GM19239 (cell line): ENCODE measurements at places on chromosomes 6 and 20.

DNA sequence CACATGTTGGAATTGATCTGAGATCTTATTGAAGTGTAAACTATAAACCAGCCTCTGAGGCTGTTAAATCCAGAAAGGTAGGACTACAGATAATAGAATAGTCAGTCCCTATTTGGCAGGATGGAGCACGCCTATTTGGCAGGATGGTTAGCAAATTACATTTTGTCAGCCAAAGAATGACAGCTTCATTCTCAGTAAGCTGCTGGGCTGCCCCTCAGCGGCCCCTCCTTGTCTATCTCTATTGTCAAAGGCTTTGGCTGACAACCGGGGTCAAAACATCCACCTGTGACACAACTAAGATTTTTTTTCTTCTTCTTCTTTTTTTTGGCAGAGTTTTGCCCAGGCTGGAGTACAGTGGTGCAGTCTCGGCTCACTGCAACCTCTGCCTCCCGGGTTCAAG, 123.4 kb upstream of the ECI2 start:
- no peak for DNase-seq

GRCh38 chr6:67888546-67888885, 746.6 kb upstream of the ADGRB3 start:
- no peak for DNase-seq

DNA sequence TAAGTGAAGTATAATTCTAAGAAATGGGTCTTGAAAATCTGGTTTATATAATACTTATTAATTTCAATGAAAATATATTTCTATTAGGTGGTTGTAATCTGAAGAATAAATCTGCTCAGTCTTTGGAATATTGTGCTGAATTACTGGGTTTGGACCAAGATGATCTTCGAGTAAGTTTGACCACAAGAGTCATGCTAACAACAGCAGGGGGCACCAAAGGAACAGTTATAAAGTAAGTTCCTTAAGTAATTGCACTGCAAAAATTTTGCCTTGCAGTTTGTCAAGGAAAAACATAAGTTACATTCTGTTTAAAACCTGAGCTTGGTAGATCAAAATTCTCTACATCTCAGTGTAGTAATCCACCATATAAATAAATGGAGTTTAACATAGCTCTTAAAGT, 106.0 kb downstream of the MYO6 start:
- DNase-seq = no peak

DNA sequence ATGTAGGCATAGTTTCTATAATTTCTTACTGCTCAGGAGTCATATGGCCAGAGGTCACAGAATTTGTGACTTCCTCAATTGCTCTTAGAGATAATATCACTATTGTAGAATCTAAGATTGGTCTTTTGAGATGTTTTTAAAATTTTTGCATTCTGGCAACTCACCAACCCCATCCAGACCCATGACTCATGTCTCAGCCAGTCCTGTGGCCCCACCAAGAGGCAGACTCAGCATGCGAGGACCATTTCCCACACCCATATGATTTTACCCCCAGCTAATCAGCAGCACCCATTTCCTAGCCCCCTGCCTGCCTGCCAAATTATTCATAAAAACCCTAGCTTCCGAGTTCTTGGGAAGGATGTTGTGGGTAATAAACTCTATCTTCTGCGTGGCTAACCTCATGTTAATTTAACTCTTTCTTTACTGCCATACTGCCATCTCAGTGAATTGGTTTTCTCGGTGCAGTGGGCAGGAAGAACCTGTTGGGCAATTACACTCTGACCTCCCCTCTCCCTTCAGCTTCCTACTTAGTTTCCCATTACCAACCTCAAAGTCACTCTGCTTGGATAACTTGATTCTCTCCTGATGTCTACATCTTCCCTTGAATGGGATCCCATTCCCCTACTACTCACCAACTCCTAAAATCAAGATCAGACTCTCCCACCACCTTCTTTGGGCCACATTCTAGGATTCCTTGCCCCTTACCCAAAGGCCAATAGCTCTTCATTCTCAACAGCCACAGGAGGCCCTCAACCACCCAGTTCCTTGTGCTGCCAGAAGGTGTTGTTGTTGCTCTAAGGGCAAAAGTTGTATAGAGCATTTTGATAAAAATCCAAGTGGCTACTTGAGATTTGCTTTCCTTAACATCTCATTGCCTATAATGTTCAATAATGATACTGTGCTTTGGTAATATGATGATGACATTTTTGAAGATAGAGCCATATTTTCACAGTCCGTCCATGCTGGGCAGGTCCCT, 16.2 kb upstream of the IYD start:
- DNase-seq = no peak

DNA sequence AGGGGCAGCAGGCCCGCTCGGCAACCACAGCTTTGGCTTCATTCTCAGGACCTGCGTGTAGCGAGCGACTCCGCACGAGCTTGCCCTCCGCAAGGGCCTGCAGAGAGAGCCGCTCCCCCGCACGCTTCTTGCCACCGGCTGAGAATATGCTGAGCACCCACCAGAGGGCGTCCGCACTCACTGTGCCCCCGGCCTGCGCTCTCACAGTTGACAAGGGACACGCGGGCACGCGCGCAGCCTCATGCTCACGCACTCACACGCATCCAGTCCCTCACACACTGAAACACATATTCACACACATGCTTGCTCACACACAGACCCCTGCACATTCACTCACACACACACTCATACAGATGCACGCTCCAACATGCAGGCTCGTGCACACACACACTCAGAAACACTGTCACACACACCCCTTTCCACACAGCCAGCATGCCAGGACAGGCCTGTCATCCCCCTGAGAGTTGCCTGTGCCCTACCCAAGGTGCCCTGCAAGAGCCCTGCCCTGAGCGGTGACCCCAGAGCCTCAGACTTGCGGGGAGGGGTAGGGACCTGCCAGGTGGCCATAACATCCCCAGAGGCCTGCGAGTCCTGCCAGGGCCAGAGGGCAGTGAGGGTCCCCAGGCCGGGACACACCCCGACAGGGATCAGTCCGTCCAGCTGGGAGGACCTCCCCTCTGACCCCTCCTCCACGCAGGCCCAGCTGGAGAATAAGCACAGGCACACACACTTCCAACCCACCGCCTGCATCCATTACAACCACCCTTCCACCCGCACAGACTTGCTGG, 174.1 kb downstream of the BMP7 start:
- DNase-seq = peak; percentile 61

DNA sequence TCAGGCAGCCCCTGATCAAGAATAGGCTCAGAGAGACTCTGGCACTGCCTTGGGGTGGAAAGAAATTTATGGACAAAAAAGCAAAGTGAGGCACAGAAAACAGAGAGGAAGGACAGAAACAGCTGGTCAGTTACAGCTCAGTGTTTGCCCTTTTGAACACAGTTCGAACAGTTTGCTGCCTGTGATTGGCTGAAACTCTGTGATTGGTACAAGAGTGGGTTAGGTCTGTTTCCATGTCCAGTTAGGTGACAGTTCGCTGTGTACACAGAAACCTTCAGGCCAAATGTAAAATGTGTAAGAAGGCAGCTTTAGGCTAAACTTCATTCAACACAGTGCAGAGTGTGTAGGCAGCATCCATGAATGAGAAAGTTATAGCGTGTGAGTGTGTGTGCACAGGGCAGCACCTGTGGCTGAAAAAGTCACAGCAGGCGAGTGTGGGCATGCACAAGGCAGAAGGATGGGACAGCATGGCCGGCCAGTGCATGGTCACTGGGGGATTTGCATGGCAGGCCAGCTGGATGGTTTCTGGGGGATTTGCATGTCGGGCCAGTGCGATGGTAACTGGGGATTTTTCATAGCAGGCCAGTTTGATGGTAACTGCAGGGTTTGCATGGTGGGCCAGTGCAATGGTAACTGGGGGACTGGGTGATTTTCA, 75.4 kb upstream of the FRMD1 start:
- no peak for DNase-seq

GRCh38 chr20:53915446-53916172, 154.8 kb downstream of the BCAS1 start:
- DNase-seq = peak; percentile 50

GRCh38 chr6:141752677-141753076, 380.0 kb upstream of the GJE1 start:
- DNase-seq = peak; percentile 0

DNA sequence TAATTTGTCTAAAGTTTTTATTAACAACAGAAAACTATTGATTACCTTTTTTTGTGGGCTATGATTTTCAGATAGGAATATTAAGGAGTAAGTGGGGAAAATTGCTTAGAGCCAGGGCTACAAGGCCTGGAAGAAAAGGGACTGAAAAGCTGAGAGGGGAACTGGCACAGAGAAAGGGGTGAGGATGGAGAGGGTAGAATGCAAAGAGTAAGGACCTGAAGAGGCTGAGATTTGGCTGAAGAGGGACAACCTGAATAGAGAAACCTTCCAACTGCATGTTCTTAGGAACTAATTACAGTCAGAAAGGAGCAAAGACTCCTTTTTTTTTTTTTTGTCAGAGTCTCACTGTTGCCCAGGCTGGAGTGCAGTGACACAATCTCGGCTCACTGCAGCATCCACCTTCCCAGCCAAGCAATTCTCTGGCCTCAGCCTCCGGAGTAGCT, 16.7 kb downstream of the BTN2A1 start:
- DNase-seq = no peak

GRCh38 chr6:105745464-105746129, 340.5 kb upstream of the PRDM1 start:
- no peak for DNase-seq

DNA sequence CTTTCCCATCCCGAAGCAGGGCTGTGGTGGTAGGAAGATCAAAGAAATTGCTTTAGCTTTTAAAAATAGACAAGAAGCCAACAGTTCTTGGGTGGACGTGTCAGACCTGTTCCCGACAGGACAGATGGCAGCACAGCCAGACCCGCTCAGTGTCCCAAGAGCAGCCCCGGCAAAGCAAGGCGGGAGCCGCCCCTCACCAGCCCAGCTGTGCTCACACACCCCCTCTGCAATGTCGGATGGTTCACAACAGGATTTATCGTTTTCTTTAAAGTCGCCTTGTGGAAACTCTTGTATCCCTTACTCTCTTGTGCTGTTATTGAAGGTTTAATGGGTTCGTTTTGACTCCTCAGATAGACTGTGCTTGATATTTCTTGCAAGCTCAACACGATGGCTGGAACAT, 302.4 kb downstream of the THBS2 start:
- DNase-seq = no peak

- no peak for DNase-seq
Measured at GRCh38 chr20:3738111-3739053, 5.9 kb downstream of the HSPA12B start.

DNA sequence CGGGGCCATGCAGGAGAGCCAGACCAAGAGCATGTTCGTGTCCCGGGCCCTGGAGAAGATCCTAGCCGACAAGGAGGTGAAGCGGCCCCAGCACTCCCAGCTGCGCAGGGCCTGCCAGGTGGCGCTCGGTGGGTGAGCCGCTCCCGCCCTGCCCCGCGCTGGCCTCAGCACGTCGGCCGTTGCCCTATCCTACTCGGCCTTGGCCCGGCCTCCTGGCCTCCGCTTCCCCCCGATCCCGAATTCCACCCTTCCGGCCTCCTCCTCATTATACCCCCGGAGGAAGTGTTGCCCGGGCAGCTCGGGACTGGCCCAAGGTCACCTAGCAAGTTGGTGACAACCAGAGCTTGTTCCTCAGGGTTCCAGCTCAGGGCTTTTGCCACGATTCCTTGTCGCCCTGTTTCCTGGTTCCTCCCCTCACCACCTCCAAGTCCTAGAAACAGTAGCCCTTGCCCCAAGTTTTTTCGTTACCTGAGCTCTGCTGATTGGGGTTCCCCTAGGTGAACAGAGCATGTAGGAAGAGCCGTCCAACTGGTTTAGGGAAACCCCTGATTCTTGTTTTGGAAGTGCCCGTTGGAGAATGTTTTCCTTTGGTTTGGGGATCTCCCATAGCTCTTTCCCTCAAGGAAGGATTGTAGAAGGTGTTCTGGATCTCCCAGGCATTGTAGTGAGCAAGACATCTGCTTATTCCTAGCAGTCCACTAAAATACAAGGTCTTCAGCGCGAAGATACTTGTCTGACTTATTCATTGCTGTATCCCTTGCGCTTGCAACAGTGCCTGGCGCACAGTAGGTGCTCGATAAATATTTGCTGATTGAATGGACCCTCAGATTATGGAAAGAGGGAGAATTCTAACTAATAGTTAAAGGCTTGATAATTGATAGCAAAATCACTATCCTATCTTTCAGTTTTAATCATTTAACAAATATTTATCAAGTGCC, 641 bp downstream of the ARFGEF2 start:
- DNase-seq = peak; percentile 42

GRCh38 chr6:14187406-14187805, 69.8 kb downstream of the CD83 start:
- DNase-seq = no peak

DNA sequence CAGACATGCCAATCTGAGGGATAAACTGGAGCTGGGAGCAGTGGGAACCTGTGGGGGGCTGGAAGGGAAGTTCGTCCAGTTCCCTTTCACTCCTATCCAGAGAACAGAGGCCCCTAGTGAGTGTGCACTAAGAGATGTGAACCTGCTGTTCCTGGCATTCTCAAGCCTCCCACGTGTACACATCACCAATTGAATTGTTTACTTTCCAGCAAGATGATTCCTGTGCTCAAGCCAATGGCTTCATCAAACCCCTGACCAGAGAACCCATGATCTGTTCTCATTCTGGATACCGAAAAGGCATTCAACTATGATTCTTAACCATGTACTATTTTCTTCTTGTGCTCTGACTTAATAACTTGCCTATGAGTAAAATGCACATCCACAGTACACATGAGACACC, 10.2 kb upstream of the SLC22A3 start:
- no peak for DNase-seq

DNA sequence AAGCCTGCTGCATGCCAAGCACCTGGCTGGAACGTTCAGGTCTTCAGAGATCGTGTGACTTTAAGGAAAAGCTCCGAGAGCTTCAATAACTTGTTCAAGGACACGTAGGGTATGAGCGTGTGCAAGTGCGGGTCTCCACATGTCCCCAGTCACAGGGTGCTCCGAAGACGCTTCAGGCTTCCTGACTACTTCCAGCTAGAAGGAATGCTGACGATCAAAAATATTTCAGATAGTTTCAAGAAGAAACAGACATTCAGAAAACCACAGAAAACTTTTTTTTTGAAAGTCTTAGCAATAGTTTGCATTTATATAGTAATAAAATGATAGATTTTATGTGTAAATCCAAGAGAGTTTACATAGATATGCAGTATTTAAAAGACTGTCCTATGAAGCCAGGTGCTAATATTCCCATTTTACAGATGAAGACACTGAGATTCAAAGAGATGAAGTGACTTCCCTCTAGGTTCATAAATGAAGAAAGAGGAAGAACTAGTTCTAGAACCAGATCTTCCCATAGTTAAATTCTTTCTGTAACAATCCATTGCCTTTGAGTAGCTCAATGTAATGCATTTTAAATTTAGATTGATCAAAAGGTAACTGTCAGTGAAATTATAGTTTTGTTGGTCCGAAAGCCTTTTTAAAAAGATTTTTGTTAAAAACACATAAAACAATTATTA, 247.6 kb downstream of the MYLK4 start:
- DNase-seq = no peak

DNA sequence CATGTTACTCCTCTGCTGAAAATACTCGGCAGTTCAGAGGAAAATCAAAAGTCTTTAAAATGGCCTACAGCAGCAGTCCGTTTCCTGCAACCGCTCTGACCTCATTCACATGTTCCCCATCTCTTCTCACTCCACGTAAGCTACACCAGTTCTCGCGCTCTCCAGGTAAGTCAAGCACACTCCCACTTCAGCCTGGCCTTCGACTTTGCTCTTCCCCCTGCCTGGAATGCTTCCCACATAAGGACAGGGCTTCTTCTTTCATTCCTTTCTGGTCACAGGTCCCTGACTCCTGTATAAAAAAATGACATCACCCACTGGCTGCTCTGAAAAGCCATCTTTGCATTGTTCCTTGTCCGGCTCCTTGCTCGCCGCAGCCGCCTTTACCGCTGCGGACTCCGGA, 42.7 kb downstream of the MGME1 start:
- DNase-seq = no peak

- no peak for DNase-seq
Measured at GRCh38 chr6:137089305-137089704, 44.5 kb upstream of the IL20RA start.
